Skin of body (tissue), 3 donors: ENCODE measurements at places on chromosomes 7 and 10. TPM values are rescaled to one million over a fixed set of nuclear protein-coding genes. Genes with fewer than 3 reads are reported as not detected.
A peak's percentile ranks its signal among the peaks of the same experiment; 100 is the strongest.

PRLHR gene
- under 0.01 TPM for total RNA-seq

CLRN3 gene
- 0.39 TPM for total RNA-seq

GRCh38 chr10:132055616-132056015 is 10.1 kb upstream of the JAKMIP3 start:
- DNase-seq = no peak

GDF10 gene
- 2.1 TPM for total RNA-seq

GRCh38 chr7:17584822-17585221 is 286.4 kb downstream of the AHR start:
- no peak for DNase-seq

DNA sequence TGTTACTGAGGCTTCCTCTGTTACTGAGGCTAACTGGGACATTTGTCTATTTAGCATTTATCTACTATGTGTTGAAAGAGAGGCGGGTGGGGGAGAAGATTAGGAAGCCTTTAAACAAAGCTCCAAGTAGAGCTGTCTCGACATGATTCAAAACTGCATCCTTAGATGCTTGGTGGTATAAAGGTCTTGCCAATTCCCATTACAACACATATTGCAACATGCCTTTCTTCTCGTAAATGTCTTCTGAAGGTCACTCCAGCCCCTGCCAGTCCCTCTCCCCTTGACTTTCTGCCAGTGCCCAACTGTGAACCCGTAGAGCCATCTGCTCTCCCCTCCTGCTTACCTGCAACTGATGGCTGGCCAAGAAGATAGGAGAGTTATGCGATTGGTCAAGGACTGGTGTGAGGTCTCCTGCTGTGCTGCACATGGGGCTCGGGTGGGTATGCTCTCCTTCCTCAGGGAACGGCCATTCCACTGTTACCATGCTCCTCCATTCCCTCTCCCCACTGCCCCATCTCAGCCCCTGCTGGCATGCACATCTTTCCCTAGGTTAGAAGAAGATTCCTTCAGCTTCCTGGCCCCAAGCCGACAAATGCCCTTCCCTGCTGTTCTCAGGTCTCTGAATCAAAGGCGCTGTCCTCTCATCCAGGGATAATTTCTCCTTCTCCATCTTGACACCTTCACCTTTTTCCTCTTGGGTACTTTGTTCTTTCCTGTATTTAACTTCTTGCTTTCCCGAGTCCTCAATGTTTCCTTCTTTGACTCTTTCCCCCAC is 43.6 kb upstream of the ZNF32 start:
- peak; percentile 26 for DNase-seq

GRCh38 chr7:15005672-15006071 is 103.1 kb upstream of the DGKB start:
- DNase-seq = no peak

ANXA8L1 gene
- total RNA-seq = 51.0 TPM

- no peak for DNase-seq
These were observed 76.4 kb downstream of the CALN1 start for GRCh38 chr7:72335561-72336381.

DNA sequence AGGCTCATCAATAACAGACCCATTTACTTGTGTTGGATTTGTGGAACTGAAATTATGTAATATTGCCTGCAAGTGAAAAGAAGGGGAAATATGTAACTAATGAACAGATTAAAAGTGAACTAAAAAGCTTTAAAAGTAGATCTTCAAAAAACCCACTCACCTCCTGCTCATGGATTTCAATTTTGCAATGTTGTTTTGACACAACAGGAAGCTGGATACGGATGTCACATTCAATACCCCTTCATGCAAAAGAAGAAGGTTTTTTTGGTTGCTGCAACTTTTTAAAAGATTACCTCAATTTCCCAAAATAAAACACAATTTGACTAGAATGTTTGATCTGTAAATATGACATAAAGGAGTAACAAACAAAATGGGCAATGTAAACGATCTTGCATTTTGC is 3.3 kb downstream of the MKI67 start:
- no peak for DNase-seq

DNA sequence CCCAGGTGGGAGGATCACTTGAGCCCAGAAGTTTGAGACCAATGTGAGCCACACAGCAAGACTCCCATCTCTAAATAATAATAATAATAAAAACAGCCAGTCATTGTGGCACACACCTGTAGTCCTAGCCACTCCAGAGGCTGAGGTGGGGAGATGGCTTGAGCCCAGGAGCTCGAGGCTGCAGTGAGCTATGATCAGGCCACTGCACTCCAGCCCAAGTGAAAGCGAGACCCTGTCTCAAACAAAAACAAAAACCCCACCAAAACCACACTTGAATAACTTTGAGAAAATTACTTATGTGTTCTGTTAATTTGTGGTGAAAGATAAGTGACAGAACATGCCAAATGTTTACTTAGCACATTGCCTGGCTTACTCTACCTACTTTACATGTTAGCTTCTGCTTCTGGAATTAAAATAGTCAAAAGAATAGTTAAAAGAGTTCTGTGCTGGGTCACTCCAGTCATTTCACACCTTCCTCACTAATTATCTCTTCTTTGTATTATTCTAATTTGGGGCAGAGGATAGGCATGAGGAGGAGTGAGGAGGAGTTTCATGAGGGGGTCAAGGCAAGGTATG is 9.8 kb downstream of the TMEM60 start:
- DNase-seq = no peak

NUTM2B gene
- total RNA-seq = 0.30 TPM

DNA sequence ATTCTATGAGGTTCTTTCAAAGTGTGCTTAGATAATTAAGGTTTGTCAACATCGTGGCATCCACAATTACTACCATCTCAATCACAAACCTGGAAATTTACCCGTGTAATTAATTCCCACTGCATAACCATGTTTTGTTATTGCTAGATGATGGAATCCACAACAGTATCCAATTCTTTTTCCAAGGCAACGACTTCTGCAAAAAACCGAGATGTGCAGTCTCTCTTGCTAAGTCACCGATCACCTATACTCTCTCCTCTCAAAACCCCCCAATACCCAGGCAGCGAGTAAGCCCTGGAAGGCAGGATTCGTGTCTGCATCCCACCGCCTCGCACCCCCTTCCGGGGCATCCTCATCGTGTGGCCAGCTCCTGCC is 678 bp upstream of the EIF4H start:
- DNase-seq = no peak

OIT3 gene
- 2.9 TPM for total RNA-seq

DNA sequence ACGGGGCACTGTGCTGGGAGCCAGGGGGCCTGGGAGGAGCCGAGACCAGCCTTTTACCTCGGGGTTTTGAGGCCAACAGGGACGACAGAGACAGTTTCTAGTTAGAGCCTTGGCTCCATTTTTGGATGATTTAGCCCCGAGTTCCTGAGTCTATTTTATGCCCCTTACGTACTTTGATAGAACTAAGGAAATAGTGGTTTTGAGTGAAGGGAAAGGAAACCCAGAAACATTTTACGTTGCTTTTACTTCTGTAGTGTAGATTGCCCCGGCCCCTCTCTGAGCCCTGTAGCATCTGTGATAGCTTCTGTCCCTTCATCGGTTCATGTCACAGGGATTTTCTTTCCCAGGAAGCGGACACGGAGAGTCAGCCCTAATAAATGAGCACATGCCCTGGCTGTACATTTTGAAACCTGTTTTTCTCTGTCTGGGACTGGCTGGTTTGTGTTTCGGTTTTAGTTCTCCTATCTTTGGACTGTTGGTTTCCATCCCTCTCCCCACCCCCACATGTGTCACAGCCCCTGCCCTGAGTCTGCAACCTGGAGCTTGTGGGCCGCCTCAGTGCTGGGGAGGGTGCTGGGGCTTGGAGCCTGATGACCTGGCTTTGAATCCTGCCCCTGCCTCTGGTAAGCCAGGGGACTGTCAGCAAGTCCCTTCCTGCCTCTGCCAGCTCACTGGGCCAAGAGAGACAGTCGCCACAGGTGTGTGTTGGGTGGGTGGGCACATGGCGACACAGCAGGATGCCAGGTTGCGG is 6.9 kb upstream of the ORAI2 start:
- DNase-seq = no peak

DNA sequence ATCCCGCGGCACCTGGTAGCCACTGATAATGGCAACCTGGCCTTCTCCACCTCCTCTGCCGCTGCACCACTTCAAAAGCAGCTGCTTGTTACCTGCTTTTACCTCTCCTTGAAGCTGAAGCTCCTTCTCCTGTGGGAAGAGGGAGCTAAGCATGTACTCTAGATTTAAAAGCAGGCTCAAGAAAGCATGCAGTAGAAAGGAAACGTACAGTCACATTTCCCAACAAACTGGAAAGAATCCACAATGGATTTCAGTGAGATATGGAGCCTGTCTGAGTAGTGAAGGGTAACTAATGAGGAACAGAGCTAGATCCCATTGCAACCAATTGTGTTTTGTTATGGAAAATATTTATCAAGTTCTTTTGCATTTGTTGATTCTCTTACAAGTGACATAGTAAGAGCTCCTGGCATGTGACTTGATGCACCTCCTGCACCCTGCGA is 457.4 kb upstream of the GALNT17 start:
- peak; percentile 13 for DNase-seq

- no peak for DNase-seq
These were observed 7.1 kb downstream of the CPVL start for GRCh38 chr7:29139191-29139590.

- DNase-seq = no peak
These were observed 66.7 kb downstream of the PDGFA start for GRCh38 chr7:452791-453455.

DNA sequence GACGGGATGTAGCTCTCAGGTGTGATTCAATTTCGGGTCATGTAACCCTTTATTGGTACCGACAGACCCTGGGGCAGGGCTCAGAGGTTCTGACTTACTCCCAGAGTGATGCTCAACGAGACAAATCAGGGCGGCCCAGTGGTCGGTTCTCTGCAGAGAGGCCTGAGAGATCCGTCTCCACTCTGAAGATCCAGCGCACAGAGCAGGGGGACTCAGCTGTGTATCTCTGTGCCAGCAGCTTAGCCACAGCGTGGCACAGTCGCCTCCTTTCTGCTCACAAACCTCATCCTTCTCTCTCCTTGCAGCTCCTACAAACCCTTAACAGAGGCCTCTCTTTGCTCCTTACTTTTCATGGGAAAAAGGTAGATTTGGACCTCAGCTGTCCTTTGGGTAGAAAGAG is 197.5 kb upstream of the PRSS58 start:
- DNase-seq = no peak

DNA sequence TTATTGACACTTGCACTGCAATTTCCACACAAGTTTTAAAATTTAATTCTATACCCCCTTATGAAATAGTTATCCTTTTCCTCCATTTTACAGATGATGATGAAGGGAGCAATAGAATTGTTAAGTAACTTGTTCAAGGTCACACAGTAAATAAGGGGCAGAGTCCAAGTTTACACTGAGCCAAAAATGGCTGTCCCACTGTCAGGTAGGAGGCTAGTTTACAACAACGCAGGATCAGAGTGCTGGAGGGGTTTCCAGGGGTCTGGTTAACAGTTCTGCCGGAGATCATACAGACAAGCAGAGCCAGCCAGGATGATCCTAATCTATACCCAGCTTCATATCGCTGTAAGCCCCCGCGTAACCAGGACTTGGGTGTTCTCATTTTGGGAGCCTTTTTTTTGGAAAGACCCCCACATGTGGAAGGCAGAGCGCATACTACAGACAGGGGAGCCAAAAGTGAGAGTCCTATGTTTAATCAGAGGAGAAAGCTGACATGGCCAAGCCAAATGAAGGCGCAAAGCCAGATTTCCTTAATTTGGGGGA is 524 bp upstream of the UNC5B start:
- no peak for DNase-seq

GATA3 gene
- total RNA-seq = 16.0 TPM

- peak; percentile 70 for DNase-seq
These were observed at the start of gene CTBP2 for GRCh38 chr10:125159932-125160855. TSS of gene CTBP2 (minus strand) at chr10:125160563.

DNA sequence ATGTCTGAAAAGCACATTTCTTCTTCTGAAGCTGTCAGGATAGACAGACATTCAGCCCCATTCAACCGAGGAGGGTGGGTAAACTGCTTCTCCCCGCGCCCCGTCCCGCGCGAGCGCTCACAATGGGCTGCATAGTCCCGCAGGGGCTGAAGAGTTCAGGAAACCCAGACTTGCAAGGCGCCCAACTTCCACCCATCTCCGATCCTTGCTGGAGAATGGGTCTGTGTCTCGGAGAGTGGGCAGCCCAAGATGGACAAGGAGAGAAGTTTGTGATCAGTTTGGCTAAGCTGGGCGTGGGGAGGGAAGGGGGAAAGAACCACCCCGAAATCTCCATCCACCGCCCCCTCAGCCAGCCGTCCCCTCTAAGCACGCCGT is 686 bp downstream of the AASS start:
- DNase-seq = peak; percentile 38
